Tibial nerve (tissue), 4 donors: ENCODE measurements at places on chromosomes 2 and 18. TPM values are rescaled to one million over a fixed set of nuclear protein-coding genes. Genes with fewer than 3 reads are reported as not detected.

The SCN9A gene
- total RNA-seq, result 13.6 TPM

The COL6A3 gene
- total RNA-seq, result 262 TPM

DNA sequence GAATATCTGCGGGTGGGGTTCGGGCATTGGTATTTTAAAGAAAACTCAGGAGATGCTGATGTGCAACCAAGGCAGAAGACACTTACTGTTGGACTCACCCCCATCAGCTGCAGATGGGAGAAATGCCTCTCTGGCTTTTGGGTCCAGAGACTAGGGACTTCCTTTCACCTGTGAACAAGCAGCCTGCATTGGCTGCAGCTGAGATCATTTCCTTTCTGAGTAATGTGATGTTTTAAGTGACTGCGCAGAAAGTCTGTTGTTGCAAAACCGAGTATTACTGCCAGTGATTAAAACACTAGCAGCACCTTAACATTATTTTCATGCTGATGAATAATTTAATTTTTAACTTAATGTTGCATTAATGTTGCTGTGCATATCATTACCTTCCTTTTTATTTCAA lies 143.0 kb downstream of the TSN start:
- no peak for DNase-seq
- H3K4me1 ChIP-seq, result no peaks in the 10 kb centered on the region
- no peak overlapping the region for H3K27ac ChIP-seq
- no peaks in the 10 kb centered on the region for H3K27me3 ChIP-seq

The TET3 gene
- total RNA-seq, result 5.2 TPM

DNA sequence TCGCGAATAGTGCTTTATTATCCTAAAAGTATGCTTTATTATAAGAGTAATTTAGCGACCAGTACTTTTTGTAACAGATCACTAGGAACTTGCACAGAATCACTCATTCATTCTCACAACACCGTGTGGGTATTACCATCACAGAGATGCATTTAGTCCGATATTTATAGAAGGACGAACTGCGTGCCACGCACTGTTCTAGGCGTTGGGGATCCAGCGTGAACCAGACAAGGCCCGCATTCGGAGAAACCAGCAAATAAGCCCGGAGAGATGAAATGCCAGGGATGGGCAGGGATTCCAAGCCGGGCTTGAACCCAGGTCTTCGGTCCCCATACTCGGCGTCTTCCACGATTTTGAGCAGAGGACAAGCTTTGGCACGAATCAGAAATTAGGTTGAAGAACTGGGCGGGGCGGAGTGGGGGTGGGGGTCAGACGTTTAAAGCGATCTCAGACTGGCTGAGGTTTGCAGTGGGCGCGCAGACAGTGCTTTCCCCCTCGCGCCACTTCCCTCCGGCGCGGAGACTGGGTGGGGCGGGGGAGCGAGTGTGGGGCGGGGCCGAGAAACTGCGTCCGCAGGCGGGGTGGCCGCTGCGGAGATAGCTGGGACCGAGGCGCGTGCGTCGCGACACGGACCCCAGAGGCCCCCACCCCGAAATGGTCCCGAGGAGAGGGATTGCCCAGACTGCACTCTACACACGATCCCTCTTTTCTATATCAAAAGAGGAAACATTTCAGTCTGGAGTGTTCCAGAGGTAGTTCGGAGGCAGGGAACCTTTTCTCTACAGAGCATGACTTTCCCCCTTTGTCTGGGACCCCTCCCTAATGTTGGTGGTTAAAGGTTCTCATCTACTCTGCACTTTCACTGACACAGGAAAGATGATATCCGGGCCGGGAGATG lies 1.1 kb upstream of the CXCR4 start:
- H3K4me3 ChIP-seq, result peak overlapping the region; percentile 45
- H3K27me3 ChIP-seq, result no peaks in the 10 kb centered on the region
- peak; percentile 54 for DNase-seq

DNA sequence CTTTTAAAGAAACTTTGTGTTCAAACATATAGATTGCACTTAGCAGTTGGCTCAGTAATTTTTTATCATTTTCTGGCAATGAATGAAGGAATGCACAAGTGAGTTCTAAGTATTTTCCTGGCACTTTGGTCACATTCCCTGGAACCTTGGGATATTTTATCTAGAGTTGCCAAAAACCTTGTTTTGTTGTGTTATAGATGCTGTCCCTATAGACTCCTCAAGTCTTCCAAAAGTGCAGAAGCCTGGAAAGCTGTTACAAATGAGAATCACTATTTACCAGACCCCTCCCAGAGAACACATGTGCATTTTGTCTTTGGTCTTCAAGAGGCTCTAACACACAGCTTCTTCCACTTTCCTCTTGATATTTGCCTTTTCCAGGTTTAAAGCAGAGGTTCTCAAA lies 108.3 kb downstream of the RND3 start:
- H3K27me3 ChIP-seq, result no peaks in the 10 kb centered on the region
- no peak overlapping the region for H3K4me3 ChIP-seq
- H3K27ac ChIP-seq, result no peak overlapping the region
- DNase-seq, result no peak
- H3K4me1 ChIP-seq, result no peaks in the 10 kb centered on the region

- H3K27ac ChIP-seq, result no peak overlapping the region
- H3K36me3 ChIP-seq, result no peaks in the 10 kb centered on the region
These were observed 71.9 kb downstream of the TCF4 start for GRCh38 chr18:55515941-55516710.

GRCh38 chr2:202016579-202017227 lies 17.0 kb upstream of the FZD7 start:
- no peak for DNase-seq
- no peaks in the 10 kb centered on the region for H3K36me3 ChIP-seq
- H3K4me3 ChIP-seq, result no peak overlapping the region
- H3K27ac ChIP-seq, result no peak overlapping the region

The DAW1 gene
- not detected for total RNA-seq

- peaks cover 10% of the 10 kb centered on the region for H3K4me1 ChIP-seq
- no peaks in the 10 kb centered on the region for H3K27me3 ChIP-seq
- DNase-seq, result no peak
- H3K4me3 ChIP-seq, result peak overlapping the region; percentile 76
- H3K27ac ChIP-seq, result peak overlapping the region; percentile 89
These were observed 2.4 kb downstream of the SPRED2 start for GRCh38 chr2:65429786-65430602.

- peak overlapping the region; percentile 31 for H3K27ac ChIP-seq
- DNase-seq, result no peak
- H3K4me3 ChIP-seq, result no peak overlapping the region
- H3K36me3 ChIP-seq, result no peaks in the 10 kb centered on the region
These were observed 73.0 kb downstream of the NCAPH start for GRCh38 chr2:96408616-96409015.

The PRSS56 gene
- not detected for total RNA-seq

DNA sequence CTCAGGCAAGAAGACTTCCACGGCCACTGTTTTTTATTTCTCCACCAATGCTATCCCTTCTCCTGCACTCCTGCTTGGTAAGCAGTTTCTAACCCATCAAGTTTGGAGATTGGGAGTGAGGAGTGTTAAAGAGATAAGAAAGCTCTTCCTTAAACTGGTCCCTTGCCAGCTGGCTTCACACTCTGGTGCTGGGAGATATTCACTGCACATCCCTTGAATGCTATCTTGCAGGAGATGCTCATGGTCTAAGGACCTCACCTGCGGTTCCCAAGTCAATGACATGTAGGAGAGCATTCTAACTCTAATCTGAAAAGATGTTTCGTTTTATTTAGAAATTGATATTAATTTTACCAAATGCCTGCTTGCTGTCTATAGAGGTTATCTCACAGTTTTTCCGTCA lies 28.2 kb upstream of the CYRIA start:
- no peaks in the 10 kb centered on the region for H3K27me3 ChIP-seq
- DNase-seq, result no peak
- no peak overlapping the region for H3K4me3 ChIP-seq
- H3K4me1 ChIP-seq, result no peaks in the 10 kb centered on the region
- no peak overlapping the region for H3K27ac ChIP-seq

DNA sequence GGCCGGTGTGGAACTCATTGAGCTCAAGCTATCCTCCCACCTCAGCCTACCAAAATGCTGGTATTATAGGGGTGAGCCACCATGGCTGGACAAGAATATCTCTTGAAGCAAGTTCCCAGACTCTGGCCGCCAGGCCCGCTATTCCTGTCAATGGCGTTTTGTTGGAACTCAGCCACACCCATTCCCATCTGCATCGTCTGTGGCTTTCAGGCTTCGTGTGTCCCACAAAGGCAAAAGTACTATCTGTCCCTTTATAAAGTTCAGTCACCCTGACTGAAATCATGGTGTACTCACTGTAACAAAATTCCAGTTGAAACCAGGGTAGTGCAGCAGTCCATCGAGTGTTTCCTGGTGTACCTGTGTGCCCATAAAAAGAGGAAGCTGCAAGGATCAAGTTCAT lies 96.7 kb downstream of the SH3BP4 start:
- no peak overlapping the region for H3K27ac ChIP-seq
- no peaks in the 10 kb centered on the region for H3K27me3 ChIP-seq
- no peaks in the 10 kb centered on the region for H3K36me3 ChIP-seq
- no peak overlapping the region for H3K4me3 ChIP-seq

GRCh38 chr2:127704641-127705390 lies 3.5 kb downstream of the SFT2D3 start:
- peaks cover 3% of the 10 kb centered on the region for H3K36me3 ChIP-seq
- peaks cover 26% of the 10 kb centered on the region for H3K4me1 ChIP-seq
- DNase-seq, result no peak
- H3K27me3 ChIP-seq, result no peaks in the 10 kb centered on the region
- no peak overlapping the region for H3K4me3 ChIP-seq

GRCh38 chr2:37602040-37602439 lies 69.4 kb downstream of the CDC42EP3 start:
- no peaks in the 10 kb centered on the region for H3K4me1 ChIP-seq
- H3K36me3 ChIP-seq, result no peaks in the 10 kb centered on the region
- no peaks in the 10 kb centered on the region for H3K27me3 ChIP-seq

DNA sequence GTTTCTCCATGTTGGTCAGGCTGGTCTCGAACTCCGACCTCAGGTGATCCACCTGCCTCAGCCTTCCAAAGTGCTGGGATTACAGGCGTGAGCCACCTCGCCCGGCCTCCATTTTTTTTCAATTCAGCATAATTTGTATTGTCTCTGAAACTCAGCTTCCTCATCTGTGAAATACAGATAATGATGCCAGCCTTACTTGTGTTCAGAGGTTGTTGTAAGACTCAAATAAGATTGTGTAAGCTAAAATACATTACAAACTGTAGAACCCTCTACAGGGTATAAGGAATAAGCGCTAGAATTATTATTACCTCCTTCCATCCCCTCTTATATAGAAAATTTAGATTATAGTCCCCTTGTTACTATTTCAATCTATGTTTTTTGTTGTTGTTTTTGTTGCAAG lies 24.8 kb upstream of the STARD7 start:
- H3K27ac ChIP-seq, result no peak overlapping the region
- H3K4me1 ChIP-seq, result no peaks in the 10 kb centered on the region
- H3K36me3 ChIP-seq, result no peaks in the 10 kb centered on the region
- DNase-seq, result no peak

- DNase-seq, result no peak
- no peaks in the 10 kb centered on the region for H3K27me3 ChIP-seq
- no peaks in the 10 kb centered on the region for H3K4me1 ChIP-seq
- H3K36me3 ChIP-seq, result no peaks in the 10 kb centered on the region
These were observed 703.6 kb downstream of the CPS1 start for GRCh38 chr2:211259831-211260476.

The C2orf81 gene
- 5.4 TPM for total RNA-seq

The CLHC1 gene
- 15.6 TPM for total RNA-seq

The TEKT4 gene
- not detected for total RNA-seq

The THUMPD2 gene
- total RNA-seq, result 19.0 TPM

GRCh38 chr2:161546635-161547034 lies 77.6 kb upstream of the SLC4A10 start:
- H3K36me3 ChIP-seq, result no peaks in the 10 kb centered on the region
- no peak for DNase-seq
- no peak overlapping the region for H3K27ac ChIP-seq
- no peaks in the 10 kb centered on the region for H3K27me3 ChIP-seq
- H3K4me1 ChIP-seq, result no peaks in the 10 kb centered on the region

GRCh38 chr18:13381944-13382365 lies 163.4 kb downstream of the LDLRAD4 start:
- peak; percentile 55 for DNase-seq
- H3K27ac ChIP-seq, result peak overlapping the region; percentile 70
- H3K4me3 ChIP-seq, result peak overlapping the region; percentile 12
- H3K36me3 ChIP-seq, result no peaks in the 10 kb centered on the region

- H3K4me1 ChIP-seq, result no peaks in the 10 kb centered on the region
- no peaks in the 10 kb centered on the region for H3K36me3 ChIP-seq
- H3K27ac ChIP-seq, result no peak overlapping the region
- no peak overlapping the region for H3K4me3 ChIP-seq
These were observed 94.3 kb downstream of the SEPTIN10 start for GRCh38 chr2:109519513-109519912.

DNA sequence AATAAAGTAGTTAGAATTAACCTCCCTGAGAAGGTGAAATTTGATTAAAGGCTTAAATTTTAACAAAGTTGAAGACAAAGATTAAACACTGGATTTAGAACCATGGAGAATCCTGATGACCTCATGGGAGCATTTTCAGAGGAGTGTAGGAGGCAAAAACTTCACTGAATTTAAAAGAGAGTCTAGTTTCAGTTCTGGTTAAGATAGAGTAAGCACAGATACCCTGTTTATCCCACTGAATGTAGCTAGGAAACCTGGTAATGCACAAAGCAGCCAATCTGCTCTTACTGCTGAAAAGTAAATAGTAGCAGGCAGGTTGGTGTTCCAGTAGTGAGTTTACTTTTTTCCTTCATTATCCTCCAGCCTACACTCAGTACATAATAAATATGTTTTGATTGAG lies 654.9 kb upstream of the SYT4 start:
- H3K36me3 ChIP-seq, result no peaks in the 10 kb centered on the region
- no peak overlapping the region for H3K4me3 ChIP-seq
- H3K27ac ChIP-seq, result no peak overlapping the region
- no peaks in the 10 kb centered on the region for H3K4me1 ChIP-seq

GRCh38 chr2:214737188-214737587 lies 72.3 kb downstream of the BARD1 start:
- H3K4me3 ChIP-seq, result no peak overlapping the region
- no peaks in the 10 kb centered on the region for H3K4me1 ChIP-seq
- H3K27ac ChIP-seq, result no peak overlapping the region
- no peaks in the 10 kb centered on the region for H3K27me3 ChIP-seq
- H3K36me3 ChIP-seq, result no peaks in the 10 kb centered on the region

The RGPD6 gene
- 48.1 TPM for total RNA-seq

DNA sequence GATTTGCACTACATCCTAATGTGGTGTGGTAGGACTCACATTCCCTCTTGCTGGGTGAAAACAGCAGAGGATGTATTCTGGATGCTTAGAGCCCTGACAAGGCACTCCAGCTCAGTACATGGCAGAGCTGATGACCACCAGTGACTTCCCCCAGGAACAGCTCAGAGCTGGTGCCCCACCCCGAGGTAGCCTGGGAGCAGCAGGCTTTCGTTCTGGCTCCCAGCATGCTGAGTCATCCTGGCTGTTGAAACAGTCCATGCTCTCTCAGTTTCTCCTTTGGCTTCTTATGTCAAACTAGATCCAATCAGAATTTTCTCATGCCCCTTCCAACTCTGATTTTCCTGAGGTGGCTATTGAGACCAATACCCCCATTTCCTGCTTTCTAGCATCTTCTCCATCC lies 438.2 kb downstream of the NBAS start:
- H3K4me1 ChIP-seq, result no peaks in the 10 kb centered on the region
- DNase-seq, result no peak
- H3K27me3 ChIP-seq, result no peaks in the 10 kb centered on the region
- H3K36me3 ChIP-seq, result no peaks in the 10 kb centered on the region
